ENCODE measurements at places on chromosomes 1 and 21. TPM values are rescaled to one million over a fixed set of nuclear protein-coding genes. Genes with fewer than 3 reads are reported as not detected.

The CELSR2 gene
- 5.1 TPM for total RNA-seq

The TFF3 gene
- total RNA-seq: not detected

The PSEN2 gene
- total RNA-seq: 29.2 TPM

The NME7 gene
- 19.4 TPM for total RNA-seq

The SMIM34 gene
- total RNA-seq: not detected

The FAM151A gene
- total RNA-seq: 0.14 TPM

The TDRD5 gene
- 0.08 TPM for total RNA-seq

The MORC3 gene
- 7.8 TPM for total RNA-seq

The MYOG gene
- not detected for total RNA-seq

The ZFP69 gene
- total RNA-seq: not detected

The VANGL2 gene
- total RNA-seq: 0.69 TPM

The CDC14A gene
- 2.6 TPM for total RNA-seq

The OR2G3 gene
- total RNA-seq: not detected

The ATAD3C gene
- not detected for total RNA-seq

The POLR3GL gene
- total RNA-seq: 10.0 TPM

The OR2T29 gene
- not detected for total RNA-seq

The C4BPB gene
- total RNA-seq: 2.2 TPM

The DENND2C gene
- 0.42 TPM for total RNA-seq

The ACTN2 gene
- total RNA-seq: not detected

The SLC45A3 gene
- 5.7 TPM for total RNA-seq

The PALMD gene
- 0.46 TPM for total RNA-seq

The CELA2A gene
- not detected for total RNA-seq

The LAMTOR2 gene
- total RNA-seq: 162 TPM

The RAB3B gene
- total RNA-seq: 6.0 TPM

The KCNJ10 gene
- total RNA-seq: not detected

The BMP8A gene
- 0.13 TPM for total RNA-seq

The LRRC38 gene
- not detected for total RNA-seq

The TFF1 gene
- 26.5 TPM for total RNA-seq

The ADAMTSL4 gene
- 7.2 TPM for total RNA-seq

The PROX1 gene
- total RNA-seq: 0.12 TPM

The GBP6 gene
- not detected for total RNA-seq

The KLF17 gene
- 0.67 TPM for total RNA-seq

The FCAMR gene
- not detected for total RNA-seq

The REG4 gene
- total RNA-seq: not detected

All from A549 treated with GW870086 at 1 μM for 4 hours (cell line).